ENCODE measurements at places on chromosomes 6 and 20. TPM values are rescaled to one million over a fixed set of nuclear protein-coding genes. Genes with fewer than 3 reads are reported as not detected.

Gene MOG
- not detected for total RNA-seq

- no peak for DNase-seq
Observed at GRCh38 chr6:30768634-30769087, 24.3 kb upstream of the IER3 start.

- no peak for DNase-seq
Observed at GRCh38 chr20:5880326-5880725, 70.0 kb downstream of the TRMT6 start.

- no peak for DNase-seq
Observed at GRCh38 chr6:14972379-14973067, 273.3 kb upstream of the JARID2 start.

GRCh38 chr6:44304282-44305199 lies 8.6 kb downstream of the AARS2 start:
- DNase-seq, result peak; percentile 30

Gene MAP1LC3A
- 39.5 TPM for total RNA-seq

DNA sequence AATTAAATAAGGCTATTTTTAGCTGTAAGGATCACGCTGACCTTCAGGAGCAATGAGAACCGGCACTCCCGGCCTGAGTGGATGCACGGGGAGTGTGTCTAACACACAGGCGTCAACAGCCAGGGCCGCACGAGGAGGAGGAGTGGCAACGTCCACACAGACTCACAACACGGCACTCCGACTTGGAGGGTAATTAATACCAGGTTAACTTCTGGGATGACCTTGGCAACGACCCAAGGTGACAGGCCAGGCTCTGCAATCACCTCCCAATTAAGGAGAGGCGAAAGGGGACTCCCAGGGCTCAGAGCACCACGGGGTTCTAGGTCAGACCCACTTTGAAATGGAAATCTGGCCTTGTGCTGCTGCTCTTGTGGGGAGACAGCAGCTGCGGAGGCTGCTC lies 84.0 kb downstream of the RAMACL start:
- DNase-seq, result no peak

Gene GJA1
- 13.1 TPM for total RNA-seq

- no peak for DNase-seq
Observed at GRCh38 chr6:38436726-38437465, 202.8 kb downstream of the BTBD9 start.

DNA sequence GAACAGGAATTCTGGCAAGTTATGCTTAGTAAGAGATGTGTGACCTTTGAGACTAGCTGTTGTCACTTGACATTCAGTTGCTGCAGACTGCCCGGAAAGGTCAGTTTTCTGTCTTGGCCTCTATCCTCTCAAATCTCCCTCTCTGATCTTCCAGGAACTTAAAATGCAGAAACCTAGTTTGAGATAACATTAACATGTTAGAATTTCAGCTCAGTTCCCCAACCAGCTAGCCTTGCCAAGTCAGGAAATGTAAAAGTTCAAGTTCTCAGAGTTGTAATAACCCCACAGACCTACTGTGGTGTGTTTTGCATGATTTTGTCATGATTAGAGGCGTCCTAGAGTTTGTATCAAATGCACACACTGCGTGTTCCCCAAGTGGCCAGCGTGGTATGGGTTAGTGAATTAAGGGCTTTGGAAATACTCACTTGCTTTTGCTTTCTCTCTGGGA lies 46.6 kb downstream of the DUSP22 start:
- DNase-seq, result no peak

Data from psoas muscle (tissue), 8 donors.